Epithelial cell of proximal tubule (primary cell): ENCODE measurements at places on chromosomes 6 and 20. TPM values are rescaled to one million over a fixed set of nuclear protein-coding genes. Genes with fewer than 3 reads are reported as not detected.

RHAG gene
- not detected in 2 replicates for total RNA-seq

OXT gene
- 0.43 TPM in 1 of 2 replicates, not detected in the other for total RNA-seq

CPXM1 gene
- total RNA-seq, result 38.1 and 39.6 TPM in 2 replicates

CALHM4 gene
- not detected in 2 replicates for total RNA-seq

JAG1 gene
- 26.3 and 42.8 TPM in 2 replicates for total RNA-seq

ENPP5 gene
- total RNA-seq, result 1.5 and 2.5 TPM in 2 replicates

RPP40 gene
- 8.5 and 16.3 TPM in 2 replicates for total RNA-seq

CCN5 gene
- 0.14 TPM in 1 of 2 replicates, not detected in the other for total RNA-seq

RIMS4 gene
- total RNA-seq, result 0.07 TPM in 1 of 2 replicates, not detected in the other

LKAAEAR1 gene
- not detected in 2 replicates for total RNA-seq

MAK gene
- total RNA-seq, result 0.12 TPM in 1 of 2 replicates, not detected in the other

RPRD1B gene
- 13.0 and 19.9 TPM in 2 replicates for total RNA-seq

BCLAF1 gene
- 97.4 and 146 TPM in 2 replicates for total RNA-seq

BPIFB4 gene
- not detected in 2 replicates for total RNA-seq

TBC1D32 gene
- total RNA-seq, result 3.6 and 4.1 TPM in 2 replicates

CYP24A1 gene
- 0.80 and 1.5 TPM in 2 replicates for total RNA-seq

EYA2 gene
- total RNA-seq, result not detected in 2 replicates

WFDC10B gene
- not detected in 2 replicates for total RNA-seq

SLC17A4 gene
- total RNA-seq, result not detected in 2 replicates

VSX1 gene
- not detected in 2 replicates for total RNA-seq

ANGPT4 gene
- not detected in 2 replicates for total RNA-seq

OTOR gene
- not detected in 2 replicates for total RNA-seq

TUBB2B gene
- total RNA-seq, result 213 and 219 TPM in 2 replicates

ZNF337 gene
- total RNA-seq, result 6.1 and 8.0 TPM in 2 replicates

SYNDIG1 gene
- 0.12 TPM in 1 of 2 replicates, not detected in the other for total RNA-seq

CTCFL gene
- 0.07 and 0.12 TPM in 2 replicates for total RNA-seq

NFATC2 gene
- total RNA-seq, result 1.4 and 1.9 TPM in 2 replicates

RBM24 gene
- 3.2 and 5.4 TPM in 2 replicates for total RNA-seq

HLA-DMB gene
- total RNA-seq, result 3.5 and 4.2 TPM in 2 replicates

NR2E1 gene
- total RNA-seq, result not detected in 2 replicates

RAET1L gene
- total RNA-seq, result 1.5 and 3.1 TPM in 2 replicates

EPB41L1 gene
- 10.9 and 17.4 TPM in 2 replicates for total RNA-seq

SYCP2L gene
- 1.4 and 3.4 TPM in 2 replicates for total RNA-seq

C20orf144 gene
- not detected in 2 replicates for total RNA-seq

WFDC5 gene
- not detected in 2 replicates for total RNA-seq

TRIM10 gene
- not detected in 2 replicates for total RNA-seq

ZNF334 gene
- 1.9 and 2.2 TPM in 2 replicates for total RNA-seq

VPS52 gene
- 33.9 and 42.8 TPM in 2 replicates for total RNA-seq

RSPO4 gene
- total RNA-seq, result 0.07 and 1.2 TPM in 2 replicates

C6orf163 gene
- total RNA-seq, result 0.58 TPM in 1 of 2 replicates, not detected in the other

SAMD5 gene
- total RNA-seq, result 0.40 and 1.5 TPM in 2 replicates

KCNG1 gene
- 5.2 and 10.5 TPM in 2 replicates for total RNA-seq
